Ureter (tissue), 1 donor: ENCODE measurements at places on chromosomes 7 and 10. TPM values are rescaled to one million over a fixed set of nuclear protein-coding genes. Genes with fewer than 3 reads are reported as not detected.

- no peak for DNase-seq
Observed at GRCh38 chr10:74910241-74910975, 84.0 kb downstream of the KAT6B start.

DNA sequence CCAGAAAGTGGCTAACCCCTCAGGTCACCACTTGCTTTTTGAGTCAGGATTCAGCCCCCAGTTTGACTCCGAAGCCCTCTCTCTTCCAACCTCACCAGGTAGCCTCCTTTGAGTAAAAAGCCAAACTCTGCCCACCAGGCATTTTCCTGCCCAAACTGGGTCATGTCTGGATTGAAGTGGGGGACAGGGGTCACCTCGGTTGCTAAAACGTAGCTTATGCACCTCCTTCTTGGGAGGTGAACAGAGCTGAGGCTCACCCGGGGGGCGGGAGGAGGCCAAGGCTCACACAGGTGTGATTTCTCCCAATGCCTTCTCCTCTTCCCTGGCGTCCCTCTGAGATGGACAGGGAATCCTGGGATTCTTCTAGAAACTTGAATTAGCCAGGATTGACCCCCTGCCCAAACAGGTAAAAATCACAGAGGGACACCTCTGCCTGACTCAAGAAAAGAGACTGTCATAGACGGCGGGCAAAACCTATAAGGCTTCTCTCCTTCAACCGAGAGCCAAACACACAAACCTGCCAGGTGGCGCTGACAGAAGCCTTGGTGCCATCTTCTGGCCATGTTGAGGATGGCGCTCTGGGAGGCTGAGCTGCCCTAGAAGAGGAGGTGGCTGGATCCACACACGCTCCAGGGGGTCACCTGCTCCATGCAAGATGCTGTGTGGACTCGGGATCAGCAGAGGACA lies 51.6 kb downstream of the PRLHR start:
- no peak for DNase-seq

DNA sequence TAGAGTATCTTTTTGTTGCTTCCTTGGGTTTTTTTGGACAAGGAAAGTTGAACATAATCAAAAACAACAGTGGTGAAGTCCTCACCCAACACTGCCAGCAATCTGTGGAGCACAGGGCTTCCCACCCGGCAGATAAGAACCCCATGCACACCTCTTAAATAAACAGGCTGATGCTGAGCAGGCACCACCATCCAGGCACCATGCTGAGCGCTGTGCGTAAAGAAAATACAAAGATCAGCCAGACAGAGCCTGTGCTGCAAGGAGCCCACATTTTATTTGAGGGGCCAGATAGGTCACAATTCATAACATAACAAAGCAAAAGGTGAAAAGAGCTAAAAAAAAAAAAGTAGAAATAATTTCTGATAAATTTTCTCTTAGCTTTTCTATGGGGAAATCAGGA lies 231.2 kb downstream of the PTPRN2 start:
- no peak for DNase-seq

DNA sequence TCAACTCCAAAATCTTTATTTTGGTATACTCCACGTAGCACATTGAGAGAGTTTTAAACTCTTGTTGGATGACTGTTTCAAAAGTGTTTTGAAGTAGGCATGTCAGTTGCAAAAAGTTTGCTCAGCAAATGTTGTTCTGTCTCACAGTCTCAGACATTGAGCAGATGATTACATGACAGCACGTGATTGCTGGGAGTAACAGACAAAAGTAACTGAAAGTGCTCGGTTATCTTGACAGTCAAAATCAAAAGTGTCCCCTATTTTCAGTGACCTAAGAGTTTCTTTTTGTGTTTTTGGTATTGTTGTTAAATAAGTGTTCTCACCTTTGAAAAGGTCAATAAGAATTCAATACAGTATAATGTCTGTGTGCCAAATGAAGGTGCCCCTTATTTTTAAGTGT lies 84.3 kb downstream of the CFTR start:
- DNase-seq = no peak

GRCh38 chr7:101625031-101625791 lies 3.9 kb downstream of the MYL10 start:
- DNase-seq = no peak

DNA sequence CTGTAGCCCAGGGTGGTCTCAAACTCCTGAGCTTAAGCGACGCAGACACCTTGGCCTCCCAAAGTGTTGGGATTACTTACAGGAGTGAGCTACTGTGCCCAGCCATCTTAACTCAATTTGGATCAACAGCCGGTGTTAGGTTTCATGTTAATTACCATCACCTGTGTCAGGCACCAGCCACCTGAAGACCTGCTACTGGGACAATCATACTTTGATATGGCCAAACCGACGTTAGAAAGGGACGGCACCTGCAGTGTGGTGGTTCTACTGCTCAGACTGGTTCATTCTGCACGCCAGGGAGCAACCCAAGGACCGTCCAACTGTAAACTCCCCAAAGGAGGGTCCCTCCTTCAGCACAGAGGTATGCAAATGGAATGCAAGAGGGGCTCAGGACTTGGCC lies 74.2 kb upstream of the CYTH3 start:
- no peak for DNase-seq

DNA sequence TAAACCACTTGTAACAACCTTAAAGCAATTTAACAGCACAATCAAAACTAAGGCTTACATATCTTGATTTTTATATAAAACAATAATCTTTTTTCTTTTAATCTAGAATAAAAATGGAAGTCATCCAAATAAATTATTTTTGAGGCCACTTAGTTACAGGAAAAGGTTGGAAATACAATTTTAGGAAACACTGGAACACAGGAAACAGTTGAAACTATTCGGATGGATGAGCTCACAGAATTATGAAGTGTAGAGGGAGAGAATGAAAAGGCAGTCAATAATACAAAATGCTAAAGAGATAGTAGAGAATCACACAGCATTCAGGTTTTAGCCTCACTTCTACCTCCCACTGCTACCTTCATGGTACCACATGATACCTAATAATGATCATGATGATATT lies 124.2 kb downstream of the SEMA3D start:
- no peak for DNase-seq

Gene TRPV6
- 27.7 TPM for total RNA-seq

Gene JAKMIP3
- total RNA-seq = 1.1 TPM
